ENCODE measurements at places on chromosomes 5 and 9.

- DNase-seq: peak; percentile 27
These were observed 147.1 kb downstream of the ZNF608 start for GRCh38 chr5:124599028-124599973.

DNA sequence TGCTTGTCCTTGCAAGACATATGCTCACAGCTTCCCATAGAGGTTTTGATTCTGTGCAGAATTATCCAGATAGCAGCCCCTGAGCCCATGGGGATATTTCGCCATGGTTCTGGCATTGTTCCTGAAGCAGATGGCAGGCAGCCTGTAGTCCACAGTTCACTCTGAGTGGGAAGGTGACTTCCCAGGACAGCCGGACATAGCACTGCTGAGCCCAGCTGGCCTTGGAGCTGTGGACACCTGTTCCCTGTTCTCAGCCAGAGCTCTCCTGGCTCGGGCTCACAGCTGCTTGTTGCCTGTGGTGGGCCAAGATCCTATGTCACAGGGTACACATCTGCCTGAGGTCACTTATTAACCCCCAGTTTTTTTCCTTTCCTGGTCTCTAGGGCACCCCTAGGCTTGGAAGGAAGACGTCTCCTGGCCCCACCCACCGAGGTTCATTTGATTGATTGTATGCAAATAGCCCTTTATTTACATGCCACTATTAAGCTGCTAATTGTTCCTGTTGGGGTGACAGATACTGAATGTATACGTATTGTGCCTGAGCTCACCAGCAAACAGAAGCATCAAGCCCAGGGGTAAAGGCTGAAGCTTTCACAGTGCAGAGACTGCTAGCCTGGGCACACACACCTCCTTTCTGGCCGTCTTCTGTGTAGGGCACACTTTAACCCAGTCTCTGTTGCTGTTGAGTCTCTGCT, 96.6 kb upstream of the DMRT1 start:
- DNase-seq: no peak

DNA sequence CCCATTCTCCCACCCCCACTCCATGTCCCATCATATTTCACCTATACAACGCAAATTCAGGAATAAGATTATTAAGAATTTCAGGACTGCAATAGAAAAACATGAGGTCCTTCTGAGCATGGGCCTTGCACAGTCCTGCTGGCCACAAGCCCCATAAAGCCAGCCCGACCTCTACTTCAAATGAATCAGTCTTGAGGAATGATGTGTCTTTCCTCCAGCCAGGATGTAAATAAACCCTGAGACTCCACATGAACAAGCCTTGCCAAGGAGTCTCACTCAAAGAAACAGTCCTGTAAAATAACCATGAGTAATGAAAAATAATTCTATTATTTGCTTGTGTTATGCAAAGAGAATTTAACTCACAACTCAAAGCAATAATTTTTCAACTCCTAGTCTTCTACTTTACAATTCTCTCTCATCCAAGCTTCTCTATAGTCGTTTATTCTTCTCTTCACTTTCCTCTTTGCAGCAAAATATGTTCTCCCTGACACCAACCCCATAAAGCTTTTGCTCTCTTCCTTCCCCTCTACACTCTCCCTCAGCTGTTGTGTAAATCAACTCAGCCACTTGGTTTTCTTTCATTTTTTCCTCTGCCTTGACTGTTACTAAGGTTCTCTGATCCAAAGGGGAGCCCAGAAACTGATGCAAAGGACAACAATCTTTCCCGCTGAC, 140.1 kb upstream of the MOCS2 start:
- no peak for DNase-seq

DNA sequence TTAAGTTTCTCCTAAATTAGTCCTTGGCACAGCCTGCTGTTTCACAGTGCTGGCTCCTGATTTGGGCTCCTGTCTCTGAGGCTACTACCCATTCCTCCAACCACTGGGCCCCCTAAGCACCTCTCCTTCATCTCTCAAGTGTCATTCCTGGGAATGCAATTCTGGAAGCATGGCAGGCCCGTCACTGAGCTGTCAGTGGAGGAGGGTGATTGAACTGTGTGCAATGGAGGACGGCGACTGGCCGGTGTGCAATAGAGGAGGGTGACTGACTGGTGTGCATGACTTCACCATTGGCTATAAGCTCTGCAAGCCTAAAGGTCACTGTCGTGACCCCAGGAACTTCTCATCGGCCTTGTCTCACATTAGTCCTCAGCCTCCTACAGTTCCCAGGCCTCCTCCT, 12.4 kb upstream of the IL17B start:
- no peak for DNase-seq

- DNase-seq: peak; percentile 35
These were observed 136.9 kb upstream of the FBN2 start for GRCh38 chr5:128674837-128675446.

DNA sequence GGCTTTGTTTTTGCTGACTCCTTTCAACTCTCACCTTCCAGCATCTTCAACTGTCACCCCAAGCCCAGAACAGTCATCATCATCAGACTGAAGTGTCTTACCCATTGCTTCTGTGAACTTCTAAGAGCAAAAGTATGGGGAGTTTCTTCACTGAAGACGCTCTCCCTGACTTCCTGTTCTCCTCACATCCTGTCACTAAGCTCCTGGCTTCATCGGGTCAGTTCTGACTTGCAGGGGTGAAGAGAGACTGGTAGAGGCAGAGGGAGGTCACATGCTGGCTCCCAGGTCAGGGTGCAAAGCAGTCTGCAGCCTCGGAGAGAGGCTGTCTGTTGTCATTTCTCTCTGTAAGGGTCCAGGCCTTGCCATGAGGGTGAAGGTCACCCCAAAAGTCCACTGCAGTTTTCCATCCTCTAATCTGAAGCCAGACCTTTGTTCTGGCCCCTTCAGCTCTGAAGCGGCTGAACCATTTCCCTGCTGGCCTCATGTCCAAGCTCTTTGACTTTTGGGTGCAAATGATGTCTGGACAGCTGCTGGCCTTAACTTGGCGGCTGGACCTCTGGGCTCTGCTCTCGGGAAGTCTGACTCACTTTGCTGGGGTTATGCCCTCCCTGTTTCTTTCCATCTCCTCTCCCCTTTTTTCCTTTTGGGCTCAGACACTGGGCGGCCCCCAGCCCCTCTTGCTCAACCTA, 305.0 kb downstream of the RAB3C start:
- no peak for DNase-seq

GRCh38 chr9:16120231-16120641, 567.4 kb downstream of the CCDC171 start:
- no peak for DNase-seq

GRCh38 chr9:129720865-129721545, 31.8 kb downstream of the PTGES start:
- no peak for DNase-seq

DNA sequence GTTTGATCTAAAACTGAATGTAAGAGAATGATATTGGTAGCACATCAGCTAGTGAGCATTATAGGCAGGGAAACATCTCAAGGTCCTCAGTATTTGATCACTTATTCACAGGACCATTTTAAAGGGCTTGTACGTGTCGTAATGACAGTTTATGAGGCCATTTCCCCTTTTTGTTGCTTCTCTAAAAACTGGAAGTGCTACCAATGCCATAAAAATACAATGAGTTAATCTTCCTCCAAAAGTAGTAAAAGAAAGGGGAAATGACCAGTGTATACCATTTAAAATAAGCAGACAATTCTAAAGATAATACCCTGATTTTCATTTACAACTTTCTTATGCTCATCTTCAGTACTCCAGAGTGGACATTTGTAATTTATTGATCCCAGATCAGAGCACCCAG, 285.8 kb upstream of the PCSK5 start:
- no peak for DNase-seq

GRCh38 chr5:133754575-133755169, 142.3 kb upstream of the FSTL4 start:
- peak; percentile 41 for DNase-seq

DNA sequence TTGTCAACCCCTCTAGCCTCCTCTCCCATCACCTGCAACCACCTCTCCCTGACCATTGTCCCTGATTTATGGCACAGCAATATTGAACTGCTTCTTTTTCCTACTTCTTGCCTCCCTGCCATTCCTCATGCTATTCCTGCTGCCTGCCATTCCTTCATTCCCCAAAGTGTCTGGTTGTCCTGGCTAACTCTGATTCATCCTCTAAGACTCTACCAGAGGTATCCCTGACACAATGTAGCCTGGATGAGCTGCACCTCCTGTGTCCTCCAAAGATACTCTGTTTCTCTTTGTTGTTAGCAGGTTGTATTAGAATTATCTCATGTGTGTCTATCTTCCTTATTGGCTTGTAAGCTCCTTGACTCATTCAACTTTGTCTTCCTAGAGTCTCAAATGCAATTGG, 53.5 kb upstream of the PTPN3 start:
- no peak for DNase-seq

GRCh38 chr9:32251539-32251938, 132.9 kb upstream of the ACO1 start:
- DNase-seq: peak; percentile 63

- DNase-seq: peak; percentile 88
These were observed 52.3 kb downstream of the ARHGEF28 start for GRCh38 chr5:73678322-73678740.

- DNase-seq: no peak
These were observed 15.7 kb downstream of the MTRR start for GRCh38 chr5:7884491-7885267.

- no peak for DNase-seq
These were observed 19.0 kb upstream of the N4BP3 start for GRCh38 chr5:178094345-178094744.

GRCh38 chr9:130023144-130023787, 19.7 kb downstream of the FNBP1 start:
- DNase-seq: no peak

- DNase-seq: no peak
These were observed 372.8 kb downstream of the PLK2 start for GRCh38 chr5:58087123-58087522.

DNA sequence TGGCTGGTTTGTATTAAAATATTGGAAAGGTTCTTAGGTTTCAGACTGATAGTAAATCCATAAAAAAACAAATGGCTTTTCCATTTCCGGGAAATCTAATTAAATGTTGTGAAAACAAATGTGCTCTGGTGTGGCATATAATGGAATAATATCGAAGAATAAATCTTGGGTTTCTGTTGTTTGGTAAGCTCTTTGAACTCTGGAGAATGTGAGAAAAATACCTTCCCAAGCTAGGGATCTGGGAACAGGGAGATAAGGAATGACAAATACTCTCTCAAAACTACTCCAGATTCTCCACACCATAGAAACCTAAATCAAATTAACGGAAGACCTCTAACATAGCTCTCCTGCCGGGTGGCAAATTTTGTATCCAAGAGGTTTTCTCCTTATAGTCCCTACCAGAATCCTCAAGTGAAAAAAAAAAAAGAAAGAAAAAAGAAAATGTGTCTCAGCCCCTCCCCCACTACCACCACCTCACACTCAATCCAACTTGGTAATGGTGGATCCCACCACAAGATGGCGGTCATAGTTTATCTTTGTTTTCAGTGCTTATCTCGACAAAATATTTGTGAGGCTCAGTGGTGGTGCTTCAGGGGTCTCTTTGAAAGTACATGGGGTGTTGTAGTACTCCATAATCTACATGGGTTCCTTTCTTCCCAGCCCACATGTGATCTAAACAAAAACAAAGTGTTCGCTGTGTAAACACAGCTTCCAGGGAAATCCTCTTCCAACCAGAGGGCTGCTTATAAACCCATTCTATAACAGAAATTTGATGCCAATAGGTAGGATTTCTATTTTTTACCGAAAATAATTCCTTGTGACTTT, 54.5 kb upstream of the FST start:
- peak; percentile 11 for DNase-seq

- no peak for DNase-seq
These were observed 309.4 kb downstream of the DIRAS2 start for GRCh38 chr9:90333226-90333625.

DNA sequence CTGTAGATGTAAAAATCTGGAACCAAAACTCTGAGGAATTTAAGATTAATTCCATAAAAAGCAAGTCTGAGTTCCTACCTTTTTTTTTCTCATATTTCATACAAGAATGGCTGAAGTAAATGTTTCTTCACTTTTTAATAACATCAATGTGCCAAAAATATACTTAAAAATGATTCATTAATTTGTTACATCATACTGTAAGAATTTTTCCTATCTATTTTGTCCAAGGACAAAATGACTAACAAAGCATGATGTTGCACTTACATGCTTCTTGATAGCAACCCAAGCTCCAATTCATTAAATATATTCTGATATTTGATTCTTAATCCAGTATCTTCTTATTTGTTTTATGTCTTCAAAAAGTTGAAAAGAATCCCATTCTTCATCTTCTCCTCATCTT, 988.3 kb downstream of the TLE1 start:
- no peak for DNase-seq

- DNase-seq: no peak
These were observed 40.3 kb upstream of the SVEP1 start for GRCh38 chr9:110619831-110620230.

GRCh38 chr5:27083449-27084415, 45.3 kb upstream of the CDH9 start:
- no peak for DNase-seq

DNA sequence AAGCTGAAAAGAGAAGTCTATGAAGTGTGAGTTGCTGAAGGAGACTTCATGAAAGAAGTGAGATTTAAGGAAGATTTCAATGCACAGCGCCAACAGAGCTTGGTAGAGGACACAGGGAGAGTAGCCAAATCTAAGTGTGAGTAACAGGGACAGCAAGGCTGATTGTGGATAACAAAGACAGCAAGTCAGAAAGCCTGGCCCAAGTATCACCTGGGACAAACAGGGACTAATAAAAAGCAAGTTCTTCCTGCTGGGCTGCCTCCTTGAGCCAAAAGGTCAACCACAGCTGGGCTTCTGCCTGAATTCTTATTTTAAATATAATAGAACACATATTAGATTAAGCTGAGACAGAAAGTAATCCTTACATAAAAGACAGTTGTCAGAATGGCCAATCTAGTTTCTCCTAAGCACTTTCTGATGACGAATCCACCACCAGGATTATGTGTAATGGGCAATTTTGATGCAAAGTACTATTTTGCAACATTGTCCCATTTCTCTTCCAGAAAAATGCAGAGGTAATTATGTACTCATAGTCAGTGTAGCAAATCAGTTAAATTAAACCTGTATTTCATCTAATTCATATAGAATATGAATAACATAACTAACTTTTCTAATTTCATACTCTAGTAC, 73.8 kb downstream of the MAPKAP1 start:
- no peak for DNase-seq

DNA sequence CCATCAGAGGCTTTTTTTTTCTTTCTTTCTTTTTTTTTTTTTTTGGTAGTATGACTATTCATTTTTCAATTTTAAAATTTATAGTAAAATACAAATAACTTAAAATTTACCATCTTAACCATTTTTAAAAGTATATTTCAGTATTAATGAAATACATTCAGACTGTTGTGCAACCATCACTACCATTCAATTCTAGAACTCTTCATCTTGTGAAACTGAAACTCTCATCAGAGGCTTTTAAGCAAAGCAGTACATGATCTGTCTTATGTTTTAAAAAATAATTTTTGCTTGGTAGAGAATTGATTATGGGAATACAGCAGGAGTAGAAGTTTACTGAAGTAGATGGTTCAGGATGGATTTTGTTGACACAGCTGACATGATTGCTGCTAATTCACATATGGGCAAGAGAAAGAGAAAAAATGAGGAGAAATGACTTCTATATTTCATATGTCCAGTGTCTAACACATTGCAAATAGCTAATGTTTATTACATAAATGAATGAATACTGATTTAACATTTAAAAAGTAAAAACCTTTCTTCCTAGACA, 13.4 kb downstream of the ELOVL7 start:
- DNase-seq: no peak

GRCh38 chr5:518721-519120, 5.5 kb downstream of the SLC9A3 start:
- peak; percentile 93 for DNase-seq
